Kidney glomerular epithelial cell (primary cell): ENCODE measurements at places on chromosomes 7 and 10.

DNA sequence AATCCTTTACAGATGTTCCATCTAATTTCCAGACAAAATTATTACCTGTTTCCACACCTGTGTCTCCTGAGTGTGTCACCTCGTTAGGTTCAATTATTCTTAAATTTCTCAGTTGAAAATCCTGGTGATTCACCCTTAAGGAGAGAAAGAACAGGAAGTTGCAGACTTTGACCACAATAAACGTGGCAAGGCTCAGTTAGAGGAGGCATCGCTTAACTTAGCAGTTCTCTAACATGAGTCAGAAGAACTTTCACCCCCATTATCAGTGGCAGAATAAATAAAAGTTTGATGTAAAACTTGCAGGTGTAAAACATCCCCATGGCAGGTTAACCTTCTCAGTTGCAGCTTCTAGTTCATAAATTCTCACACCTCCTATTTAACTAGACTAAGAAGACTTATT, 8.3 kb downstream of the XPNPEP1 start:
- peak; percentile 89 for DNase-seq

GRCh38 chr7:140476698-140477261, 2.5 kb downstream of the MKRN1 start:
- DNase-seq = no peak

- DNase-seq = no peak
Observed at GRCh38 chr10:86017841-86018734, 348.5 kb downstream of the GRID1 start.

GRCh38 chr10:122485670-122486069, 24.3 kb downstream of the HTRA1 start:
- DNase-seq = no peak

DNA sequence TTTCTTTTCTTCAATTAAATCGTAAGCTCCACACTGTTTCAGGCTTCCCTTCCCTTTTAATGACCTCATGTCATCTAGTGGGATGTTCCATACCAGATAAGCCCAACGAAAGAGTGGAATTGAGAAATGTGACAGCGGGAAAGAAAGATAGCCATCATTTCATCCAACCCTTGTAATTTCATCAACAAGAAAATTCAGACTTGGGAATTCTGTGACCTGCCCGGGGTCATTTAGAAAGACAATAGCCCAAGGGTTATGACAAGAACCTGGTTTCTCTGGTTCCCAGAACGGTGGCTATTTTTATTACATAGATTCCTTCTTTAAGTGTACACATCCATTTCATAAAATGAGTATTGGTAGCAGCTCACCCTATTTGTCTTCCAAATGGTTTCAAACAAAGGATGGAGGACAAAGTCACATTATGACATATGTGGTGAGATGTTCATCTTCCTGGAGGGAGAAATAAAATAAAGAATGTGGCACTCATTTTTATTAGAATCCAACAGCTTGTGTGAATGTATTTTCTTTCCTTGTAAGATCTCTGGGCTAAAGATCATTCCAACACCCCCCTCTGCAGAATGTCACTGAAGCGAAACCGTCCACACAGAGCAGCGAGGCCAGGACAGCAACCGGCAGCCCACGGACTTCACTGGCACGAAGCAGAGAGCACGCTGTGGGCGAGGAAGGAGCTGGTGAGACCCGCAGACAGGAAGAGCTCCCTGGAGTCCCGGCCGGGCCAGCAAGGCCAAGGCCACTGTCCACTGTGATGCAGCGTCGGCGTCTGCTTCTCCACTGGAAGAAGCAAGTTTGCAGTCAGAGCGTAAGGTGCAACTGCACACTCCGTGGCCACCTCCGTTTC, 199.9 kb downstream of the KLF6 start:
- peak; percentile 41 for DNase-seq

- DNase-seq = no peak
Observed at GRCh38 chr10:118042827-118043242, 3.9 kb downstream of the RAB11FIP2 start.

GRCh38 chr10:50260791-50261281, 9.5 kb upstream of the ASAH2 start:
- peak; percentile 23 for DNase-seq

DNA sequence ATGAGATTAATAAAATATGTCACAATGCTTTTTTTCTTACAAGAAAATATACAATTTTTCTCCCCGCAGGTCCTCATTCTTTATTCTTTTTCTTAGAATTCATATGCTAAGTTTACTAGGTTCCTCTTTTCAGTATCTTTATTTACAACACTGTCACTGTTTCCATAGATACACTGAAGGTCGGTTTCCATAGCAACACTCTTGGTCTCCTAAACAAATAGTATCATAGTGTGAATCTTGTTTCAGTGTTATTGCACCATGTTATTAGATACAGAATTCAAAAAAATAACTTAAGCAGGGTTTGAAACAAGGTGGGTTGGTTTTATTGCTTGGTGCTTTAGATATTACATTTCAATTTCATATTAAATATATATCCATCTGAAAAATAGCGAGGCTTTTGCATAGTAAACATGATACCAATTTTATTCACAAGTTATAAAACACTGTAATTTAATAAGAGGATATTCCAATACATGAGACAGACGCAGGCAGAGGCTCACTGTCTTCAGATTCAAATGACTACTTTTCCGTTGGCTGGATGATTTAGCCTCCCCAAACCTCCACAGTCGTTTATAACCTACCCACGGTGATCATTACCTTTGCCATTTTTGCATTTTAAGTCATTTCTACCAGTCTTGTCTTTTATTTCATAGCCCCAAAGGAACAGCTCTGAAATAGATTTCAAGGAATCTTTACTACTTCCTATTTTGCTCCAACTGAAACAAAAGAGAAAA, 88.9 kb upstream of the KLF6 start:
- DNase-seq = peak; percentile 52

- DNase-seq = no peak
Observed at GRCh38 chr7:46349490-46349889, 428.4 kb upstream of the IGFBP3 start.

DNA sequence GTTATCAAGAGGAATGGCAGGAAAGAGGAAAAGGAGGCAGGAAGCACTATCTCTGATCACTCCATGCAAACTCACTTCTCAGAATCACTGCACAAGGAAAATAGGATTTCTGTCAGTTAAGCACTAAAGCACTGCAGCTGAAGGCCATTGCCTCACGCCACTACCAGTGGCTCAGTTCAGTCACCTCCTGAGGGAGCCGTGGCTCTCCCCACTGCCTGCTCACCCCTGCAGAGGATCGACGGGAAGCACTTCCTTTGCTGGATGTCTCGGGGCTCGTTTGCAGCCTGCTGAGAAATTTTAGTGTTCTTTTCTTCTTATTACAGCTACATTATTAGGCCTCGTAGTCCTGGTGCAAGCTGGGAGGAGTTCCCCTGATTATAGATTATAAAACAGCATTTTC, 90.1 kb upstream of the ADCY1 start:
- no peak for DNase-seq

- DNase-seq = no peak
Observed at GRCh38 chr7:76512941-76513816, 2.8 kb downstream of the UPK3B start.

GRCh38 chr10:19431622-19432351, 383.2 kb downstream of the MALRD1 start:
- no peak for DNase-seq

- no peak for DNase-seq
Observed at GRCh38 chr10:76388321-76389023, 957.0 kb downstream of the LRMDA start.
